NCI-H2171 treated with DMSO at 0.1 percent for 48 hours (cell line): ENCODE measurements at places on chromosomes 3 and 15.

DNA sequence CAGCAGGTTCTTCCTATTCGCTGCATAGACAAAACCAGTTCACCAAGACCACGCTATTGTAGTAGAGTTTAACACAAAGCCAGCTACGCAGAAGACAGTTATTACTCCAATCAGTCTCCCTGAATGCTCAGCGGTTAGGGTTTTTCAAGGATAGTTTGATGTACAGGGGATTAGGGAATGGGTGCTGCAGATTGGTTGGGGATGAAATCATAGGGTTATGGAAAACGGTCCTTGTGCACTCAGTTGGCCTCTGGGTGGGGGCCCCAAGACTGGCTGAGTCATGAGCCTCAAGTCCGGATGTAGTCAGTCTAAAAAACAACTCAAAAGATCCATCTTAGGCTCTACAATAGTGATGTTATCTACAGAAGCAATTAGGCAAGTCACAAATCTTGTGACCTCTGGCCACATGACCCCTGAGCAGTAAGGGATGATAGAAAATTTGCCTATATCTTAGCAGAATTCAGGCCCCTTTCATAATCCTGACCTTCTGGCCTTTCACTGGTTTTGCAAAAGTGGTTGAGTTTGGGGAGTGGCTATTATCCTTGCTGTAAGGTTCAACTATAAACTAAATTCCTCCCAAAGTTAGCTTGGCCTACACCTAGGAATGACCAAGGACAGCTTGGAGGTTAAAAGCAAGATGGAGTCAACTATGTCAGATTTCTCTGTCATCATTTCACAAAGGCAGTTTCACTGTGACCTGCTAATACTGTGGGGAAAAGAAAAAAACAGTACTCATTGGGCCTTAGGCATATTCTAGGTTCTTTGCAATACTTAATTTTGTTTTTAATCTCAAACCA is 57.7 kb downstream of the LIPC start:
- DNase-seq: no peak

DNA sequence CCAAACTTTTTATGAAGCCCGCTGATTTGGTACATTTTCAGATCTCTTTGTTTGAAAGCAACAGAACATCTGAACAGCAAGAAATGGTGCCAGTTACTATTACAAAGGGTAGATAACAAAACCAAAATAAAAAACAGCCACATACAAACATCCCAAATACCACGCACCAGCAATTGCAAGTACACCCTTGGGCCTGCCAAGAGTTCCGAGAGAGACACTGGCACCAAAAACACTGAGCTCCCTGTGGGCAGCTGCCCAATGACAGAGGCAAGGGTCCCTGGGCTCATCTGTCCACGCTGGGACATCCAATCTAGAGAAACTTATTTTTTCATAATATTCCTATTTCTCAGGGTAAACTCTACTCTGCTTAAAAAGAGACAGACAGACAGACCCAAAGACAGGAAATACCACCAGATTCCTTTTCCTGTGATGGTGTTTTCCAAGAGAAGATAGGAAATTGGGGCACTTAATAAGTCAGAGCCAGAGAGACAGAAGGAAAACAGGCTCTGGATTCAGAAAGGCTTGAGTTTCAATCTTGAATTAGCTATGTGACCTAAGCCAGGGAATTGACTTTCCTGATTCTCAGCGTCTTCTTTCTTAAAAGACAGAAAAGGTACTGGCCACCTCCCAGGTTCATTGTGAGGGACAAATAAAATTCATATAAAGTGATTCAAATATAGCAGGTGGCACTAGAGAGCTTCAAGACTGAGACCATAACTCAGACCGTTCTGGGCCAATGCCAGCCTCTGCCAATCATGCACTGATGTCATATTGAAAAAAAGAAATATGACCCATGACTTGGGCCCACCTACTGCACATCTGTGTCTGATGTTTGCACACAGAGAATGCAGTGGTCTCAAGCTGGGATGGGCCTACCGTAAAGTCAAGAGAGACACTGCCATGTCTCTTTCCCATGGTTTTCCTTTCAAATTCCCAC is 61.3 kb downstream of the FOXP1 start:
- peak; percentile 7 for DNase-seq

DNA sequence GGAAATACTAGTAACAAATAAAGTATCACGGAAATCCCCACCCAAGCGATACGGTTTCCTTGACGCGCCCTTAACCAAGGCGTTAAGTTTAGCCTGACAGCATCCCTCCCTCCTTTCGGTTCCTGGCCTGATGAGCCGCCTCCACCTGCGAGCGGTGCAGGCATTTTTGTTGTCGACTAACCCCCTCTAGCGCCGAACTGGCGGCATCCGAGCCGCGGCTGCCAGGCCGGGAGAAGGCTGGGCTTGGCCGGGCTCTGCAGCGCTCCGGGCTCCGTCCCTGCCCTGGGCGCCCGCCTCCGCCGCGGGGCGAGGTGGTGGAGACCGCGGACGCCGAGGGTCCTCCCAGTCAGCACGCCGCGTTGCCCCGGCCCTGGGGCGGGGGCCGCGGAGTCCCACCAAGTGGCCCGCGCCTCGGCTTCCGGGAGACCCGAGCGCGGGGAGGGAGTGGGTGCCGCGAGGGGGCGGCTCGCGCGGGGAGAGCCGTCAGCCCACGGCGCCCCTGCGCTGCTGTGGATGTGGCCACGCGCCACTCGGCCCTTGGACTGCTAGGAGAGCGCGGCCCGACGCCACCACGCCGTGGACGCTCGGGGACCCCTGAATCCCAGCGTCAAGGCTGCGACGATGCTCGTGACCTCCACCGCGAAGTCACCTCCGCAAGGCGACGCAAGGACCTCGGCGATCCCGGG is 1.1 kb upstream of the EPHA6 start:
- DNase-seq: peak; percentile 75

- DNase-seq: no peak
Measured at GRCh38 chr3:189902230-189903186, 218.2 kb downstream of the P3H2 start.

DNA sequence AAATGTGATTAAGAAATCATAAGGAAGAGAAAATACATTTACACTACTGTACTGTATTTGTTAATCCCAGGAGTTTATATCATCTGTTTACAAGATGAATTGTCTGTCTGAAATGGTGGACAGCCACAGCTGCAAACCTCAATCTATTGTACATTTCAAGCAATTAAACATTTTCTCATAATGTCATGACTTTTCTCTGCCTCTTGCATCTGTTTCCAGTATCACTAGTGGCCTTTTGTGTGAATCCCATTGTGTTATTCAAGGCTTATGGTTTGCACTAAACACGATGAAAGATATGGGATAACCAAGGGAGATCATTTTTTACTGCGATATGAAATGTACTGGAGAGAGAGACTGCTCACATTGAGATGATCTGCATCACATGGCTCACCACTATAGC is 200.2 kb upstream of the LRRN1 start:
- DNase-seq: no peak

GRCh38 chr3:13462125-13462629 is 17.9 kb upstream of the HDAC11 start:
- DNase-seq: no peak

DNA sequence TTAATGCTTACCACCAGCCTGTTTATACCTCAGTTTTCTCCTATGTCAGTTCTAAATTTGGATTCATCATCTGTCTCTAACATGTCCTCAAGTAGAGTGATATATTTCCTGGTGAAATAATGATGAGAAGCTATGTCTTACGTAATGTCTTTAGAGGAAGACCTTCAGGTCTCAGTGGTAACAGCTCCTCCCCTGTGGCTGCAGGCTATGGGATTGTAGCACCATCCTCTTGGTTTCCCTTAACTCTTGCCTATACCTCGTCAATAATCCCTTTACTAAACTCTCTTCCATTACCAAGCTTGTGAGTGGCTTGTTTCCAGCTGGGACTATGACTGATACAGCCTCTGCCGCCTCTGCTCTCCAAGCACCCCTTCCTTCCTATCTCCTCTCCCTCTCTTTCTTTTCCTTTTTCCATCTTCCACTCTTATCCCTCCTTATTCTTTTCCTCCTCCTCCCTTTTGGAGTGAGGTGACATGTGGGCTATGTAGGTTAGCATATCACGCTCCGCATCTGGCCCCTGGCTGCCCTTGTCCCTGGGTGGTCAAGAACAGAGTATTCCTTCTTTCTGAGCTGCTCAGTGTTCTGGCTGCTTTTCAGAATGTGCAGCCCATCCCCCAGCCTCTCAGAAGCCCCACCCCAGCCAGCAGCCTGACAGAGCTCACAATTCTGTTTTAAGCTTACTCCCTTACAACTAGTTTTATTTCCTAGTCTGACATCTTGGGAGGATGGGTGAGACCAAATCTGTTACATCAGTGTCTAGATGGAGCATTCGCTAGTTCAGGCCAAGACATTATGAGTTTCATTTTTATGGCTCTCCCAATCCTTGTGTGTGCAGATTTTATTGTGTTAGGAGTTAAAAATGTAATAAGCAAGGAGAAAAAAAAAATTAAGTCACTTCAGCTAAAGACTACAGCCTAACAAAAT is 75.0 kb upstream of the RNU6-1 start:
- no peak for DNase-seq

- DNase-seq: peak; percentile 71
Measured at GRCh38 chr3:158105710-158106253, 438 bp downstream of the SHOX2 start.

DNA sequence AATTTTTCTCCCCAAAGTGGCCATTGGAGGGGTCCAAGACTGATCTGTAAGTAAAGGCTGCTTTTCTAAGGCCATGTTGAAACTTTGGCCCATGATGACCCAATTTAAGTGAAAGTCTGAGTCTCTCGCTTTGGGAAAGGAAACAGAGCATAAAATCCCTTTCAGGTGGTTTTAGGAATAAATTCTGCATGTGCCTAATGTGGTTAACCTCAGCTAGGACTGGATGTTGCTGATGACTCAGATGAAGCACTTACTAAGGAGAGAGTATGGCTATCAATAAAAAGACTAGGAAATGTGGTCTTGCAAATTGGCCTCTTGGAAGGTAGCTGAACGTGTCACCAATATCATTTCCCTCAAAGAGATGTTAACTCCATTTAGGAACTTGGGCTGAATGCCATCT is 458.5 kb downstream of the AGBL1 start:
- DNase-seq: no peak

- DNase-seq: no peak
Measured at GRCh38 chr3:101996832-101997231, 147.5 kb downstream of the NFKBIZ start.

GRCh38 chr3:48696156-48696555 is 10.4 kb upstream of the NCKIPSD start:
- no peak for DNase-seq

DNA sequence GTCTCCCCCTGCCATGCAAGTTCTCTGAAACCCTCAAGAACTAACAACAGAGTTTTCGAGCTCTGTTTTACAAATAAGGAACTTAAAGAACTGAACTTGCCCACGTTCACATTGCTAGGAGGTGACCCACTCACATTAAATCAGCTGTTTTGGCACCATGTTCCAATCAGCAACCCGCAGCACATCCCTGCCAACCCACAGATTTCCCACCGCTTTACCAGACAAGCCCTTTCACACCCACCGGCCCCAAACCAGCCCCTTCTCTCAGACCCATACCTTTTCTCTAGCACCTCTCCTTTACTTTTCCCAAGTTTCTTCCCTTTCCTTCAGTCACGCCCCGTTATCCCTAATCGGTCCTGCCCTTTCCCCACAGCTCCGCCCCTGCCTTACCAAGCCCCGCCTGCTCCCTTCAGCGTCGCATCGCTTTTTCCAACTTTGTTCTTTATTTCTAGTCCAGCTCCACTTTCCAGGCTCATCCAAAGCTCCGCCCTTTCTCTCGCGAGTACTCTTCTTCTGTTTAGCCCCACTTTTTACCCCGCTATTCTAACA is 804 bp upstream of the BRPF1 start:
- DNase-seq: no peak

- no peak for DNase-seq
Measured at GRCh38 chr3:146968204-146968651, 363.1 kb upstream of the PLSCR5 start.

- DNase-seq: no peak
Measured at GRCh38 chr3:115651599-115651998, 28.3 kb downstream of the GAP43 start.

DNA sequence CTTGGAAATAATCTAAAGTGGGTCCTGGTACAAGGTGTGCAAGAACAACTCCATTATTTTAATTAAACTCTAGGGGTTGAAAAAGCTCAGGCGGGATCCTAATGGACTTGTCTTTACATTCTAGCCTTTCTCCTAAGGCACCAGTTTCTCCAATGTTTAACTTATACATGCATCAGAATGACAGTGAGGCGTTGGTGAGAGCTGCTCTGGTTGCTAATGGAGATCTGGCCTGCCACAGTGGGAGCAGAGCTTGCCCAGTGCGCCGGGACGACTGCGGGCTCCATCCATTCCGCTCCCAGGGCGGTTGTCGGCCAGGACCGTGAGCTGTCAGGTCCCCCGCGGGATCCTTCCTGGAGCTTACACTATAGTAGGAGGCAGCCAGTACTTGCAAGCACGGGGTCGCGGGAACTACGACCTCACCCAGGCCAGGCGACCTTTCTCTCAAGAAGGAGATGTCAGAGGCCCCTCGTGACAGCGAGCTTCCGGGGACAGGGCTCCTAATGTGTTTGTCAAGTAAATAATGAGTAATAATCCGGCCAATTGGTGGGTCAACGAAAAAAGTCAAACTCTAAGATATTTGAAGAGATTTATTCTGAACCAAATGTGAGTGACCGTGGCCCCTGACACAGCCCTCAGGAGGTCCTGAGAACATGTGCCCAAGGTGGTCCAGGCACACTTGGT is 991 bp upstream of the HIGD1A start:
- no peak for DNase-seq

GRCh38 chr3:67047051-67047450 is 48.9 kb downstream of the KBTBD8 start:
- DNase-seq: no peak

DNA sequence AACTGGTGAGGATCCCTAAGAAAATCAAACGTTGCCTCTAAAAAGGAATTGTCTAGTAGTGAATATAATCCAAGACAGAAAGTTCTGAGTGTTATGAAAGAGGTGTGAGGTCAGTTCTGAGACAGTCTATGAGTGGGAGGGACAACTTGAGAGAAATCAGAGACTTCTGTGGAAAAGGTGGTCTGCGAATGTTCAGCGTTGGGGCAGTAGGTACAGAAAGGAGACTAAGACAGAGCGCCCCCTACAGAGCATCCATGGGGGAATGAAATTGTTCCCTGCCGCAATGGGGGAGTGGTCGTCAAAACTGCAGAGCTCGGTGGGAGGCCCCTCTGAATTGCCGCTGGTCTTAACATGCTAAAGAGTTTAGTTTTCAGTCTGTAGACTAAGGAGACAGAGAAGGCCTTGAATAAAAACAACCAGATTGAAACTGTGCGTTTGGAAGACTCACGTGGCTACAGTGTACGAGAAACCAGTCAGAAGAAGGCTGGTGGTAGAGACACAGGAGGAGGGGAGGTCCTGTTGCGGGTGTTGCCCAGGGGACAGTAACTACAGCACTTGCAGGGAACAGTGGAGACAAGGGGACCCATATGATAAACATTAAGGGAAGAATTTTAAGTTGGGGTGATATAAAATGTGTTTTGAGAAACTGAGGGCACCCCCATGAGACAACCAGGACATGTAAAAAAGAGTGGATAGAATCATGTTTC is 6.9 kb downstream of the TNIK start:
- DNase-seq: no peak

- peak; percentile 85 for DNase-seq
Measured at GRCh38 chr3:27360113-27361078, 8.8 kb downstream of the NEK10 start.
